MCF 10A (cell line): ENCODE measurements at places on chromosomes 7 and 10. TPM values are rescaled to one million over a fixed set of nuclear protein-coding genes. Genes with fewer than 3 reads are reported as not detected.
A peak's percentile ranks its signal among the peaks of the same experiment; 100 is the strongest.

- no peak overlapping the region for H3K27ac ChIP-seq
- no peaks in the 10 kb centered on the region for H3K27me3 ChIP-seq
- no peaks in the 10 kb centered on the region for H3K4me1 ChIP-seq
- H3K4me3 ChIP-seq = no peak overlapping the region
Observed at GRCh38 chr7:154469652-154470051, 417.5 kb downstream of the DPP6 start.

GRCh38 chr10:73228247-73228646, 18.8 kb downstream of the DNAJC9 start:
- H3K4me1 ChIP-seq = no peaks in the 10 kb centered on the region
- no peaks in the 10 kb centered on the region for H3K27me3 ChIP-seq
- peaks cover 31% of the 10 kb centered on the region for H3K36me3 ChIP-seq
- peak; percentile 10 for DNase-seq

- H3K27ac ChIP-seq = no peak overlapping the region
- no peaks in the 10 kb centered on the region for H3K27me3 ChIP-seq
- DNase-seq = no peak
- H3K4me3 ChIP-seq = no peak overlapping the region
Observed at GRCh38 chr7:40470091-40470592, 335.3 kb downstream of the SUGCT start.

CDC14C gene
- total RNA-seq = not detected in 2 replicates

H2AZ2 gene
- 138 and 139 TPM in 2 replicates for total RNA-seq

SLC26A5 gene
- total RNA-seq = not detected in 2 replicates

DNA sequence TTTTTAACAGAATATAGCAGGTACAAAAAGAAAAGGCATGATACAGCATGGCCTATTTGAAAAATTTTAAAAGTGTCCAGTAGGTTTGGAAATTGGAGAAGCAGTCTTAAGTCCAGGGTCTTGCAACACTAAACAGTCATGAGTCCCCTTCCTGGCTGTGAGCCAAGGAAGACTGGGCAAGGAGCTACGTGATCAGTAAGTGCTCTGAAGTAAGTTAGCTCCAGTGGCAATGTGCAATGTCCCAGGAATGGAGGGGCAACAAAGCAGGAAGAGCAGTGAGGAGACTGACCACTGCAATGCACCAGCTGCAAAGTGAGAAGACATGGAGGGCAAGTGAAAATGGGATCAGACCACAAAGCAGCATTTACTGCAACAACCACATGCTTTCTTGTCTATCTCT, 72.9 kb upstream of the GRID1 start:
- H3K36me3 ChIP-seq = peaks cover 98% of the 10 kb centered on the region
- no peak overlapping the region for H3K27ac ChIP-seq
- no peak overlapping the region for H3K4me3 ChIP-seq
- no peaks in the 10 kb centered on the region for H3K27me3 ChIP-seq

DNA sequence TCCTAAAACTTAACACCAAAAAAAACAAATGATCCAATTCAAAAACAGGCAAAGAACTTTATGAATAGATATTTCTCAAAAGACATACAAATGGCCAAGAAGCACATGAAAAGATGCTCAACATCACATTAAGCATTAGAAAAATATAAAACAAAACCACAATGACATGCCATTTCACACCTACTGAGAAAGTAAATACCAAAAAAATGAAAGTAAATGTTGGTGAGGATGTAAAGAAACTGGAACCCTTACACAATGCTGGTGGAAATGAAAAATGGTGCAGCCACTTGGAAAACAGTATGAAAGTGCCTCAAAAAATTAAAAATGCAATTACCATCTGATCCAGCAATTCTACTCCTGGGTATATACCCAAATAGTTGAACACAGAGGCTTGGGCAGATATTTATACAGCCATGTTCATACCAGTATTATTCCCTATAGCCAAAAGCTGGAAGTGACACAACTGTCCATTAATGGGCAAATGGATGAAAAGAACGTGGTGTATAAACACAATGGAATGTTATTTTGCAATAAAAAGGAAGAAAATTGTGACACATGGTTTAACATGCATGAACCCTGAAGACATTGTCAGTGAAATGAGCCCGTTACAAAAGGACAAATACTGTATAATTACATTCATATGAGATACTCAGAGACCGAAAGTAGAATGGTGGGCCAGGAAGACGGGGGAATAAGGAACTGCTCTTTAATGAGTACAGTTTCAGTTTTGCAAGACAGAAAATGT, 89.0 kb downstream of the JMJD1C start:
- H3K36me3 ChIP-seq = peaks cover 6% of the 10 kb centered on the region
- peaks cover 21% of the 10 kb centered on the region for H3K4me1 ChIP-seq
- H3K27me3 ChIP-seq = no peaks in the 10 kb centered on the region
- H3K27ac ChIP-seq = peak overlapping the region; percentile 57
- H3K4me3 ChIP-seq = peak overlapping the region; percentile 38
